Activated T-helper 1 cell treated with anti-CD3 and anti-CD28 coated beads, Interleukin-12 subunit alpha, Interleukin-12 subunit beta, Interleukin-2, Interleukin-4 antibody, amounts not matched to agents 30 ng/mL and 10 ng/mL and 1 ng/mL, durations not matched to agents 14 hours and 24 hours and 36 hours (primary cell): ENCODE measurements at places on chromosomes 7 and 10. TPM values are rescaled to one million over a fixed set of nuclear protein-coding genes. Genes with fewer than 3 reads are reported as not detected.

The ACHE gene
- total RNA-seq: 0.17 and 0.21 TPM in 2 replicates

The AQP1 gene
- total RNA-seq: 0.12 and 0.13 TPM in 2 replicates

The HNRNPH3 gene
- 176 and 184 TPM in 2 replicates for total RNA-seq

The ZNF789 gene
- total RNA-seq: 19.6 and 22.4 TPM in 2 replicates

The ADRB1 gene
- total RNA-seq: not detected in 2 replicates

The RPP38 gene
- 19.6 and 24.8 TPM in 2 replicates for total RNA-seq

The NRP1 gene
- total RNA-seq: 1.2 and 1.7 TPM in 2 replicates

The EVX1 gene
- total RNA-seq: not detected in 2 replicates

The CH25H gene
- not detected in 2 replicates for total RNA-seq

The ZSCAN21 gene
- 6.8 and 9.8 TPM in 2 replicates for total RNA-seq

The FFAR4 gene
- not detected in 2 replicates for total RNA-seq

The GTF2IRD1 gene
- total RNA-seq: 0.96 and 1.6 TPM in 2 replicates

The AKR1C8 gene
- total RNA-seq: 0.22 and 0.34 TPM in 2 replicates

The LLCFC1 gene
- total RNA-seq: not detected in 2 replicates

The HDAC9 gene
- 0.86 and 2.0 TPM in 2 replicates for total RNA-seq

The HOXA6 gene
- not detected in 2 replicates for total RNA-seq

The OR2A12 gene
- not detected in 2 replicates for total RNA-seq

The CTAGE8 gene
- 1.3 and 2.0 TPM in 2 replicates for total RNA-seq

The BLNK gene
- not detected in 2 replicates for total RNA-seq

The FAM25A gene
- not detected in 2 replicates for total RNA-seq

The GBX1 gene
- not detected in 2 replicates for total RNA-seq

The OR2A5 gene
- not detected in 2 replicates for total RNA-seq

The TWIST1 gene
- 5.6 and 8.1 TPM in 2 replicates for total RNA-seq

The FAM13C gene
- not detected in 2 replicates for total RNA-seq

The GFRA1 gene
- total RNA-seq: not detected in 2 replicates

The CHCHD3 gene
- 69.9 and 76.8 TPM in 2 replicates for total RNA-seq

The PCLO gene
- total RNA-seq: not detected in 2 replicates

The ZEB1 gene
- total RNA-seq: 70.8 and 79.8 TPM in 2 replicates

The FRAT2 gene
- 10.8 and 11.2 TPM in 2 replicates for total RNA-seq

The TRDMT1 gene
- total RNA-seq: 3.3 and 4.2 TPM in 2 replicates

The ACTR3C gene
- 8.2 and 9.8 TPM in 2 replicates for total RNA-seq

The KRIT1 gene
- total RNA-seq: 48.2 and 48.3 TPM in 2 replicates

The SAP25 gene
- total RNA-seq: 9.1 and 11.2 TPM in 2 replicates

The FKBP14 gene
- 8.4 and 10.6 TPM in 2 replicates for total RNA-seq

The OR6B1 gene
- not detected in 2 replicates for total RNA-seq

The CALML5 gene
- not detected in 2 replicates for total RNA-seq

The AKR1D1 gene
- not detected in 2 replicates for total RNA-seq

The TCF7L2 gene
- total RNA-seq: 0.32 and 0.36 TPM in 2 replicates

The PRSS1 gene
- not detected in 2 replicates for total RNA-seq

The TAS2R41 gene
- total RNA-seq: not detected in 2 replicates

The MOGAT3 gene
- not detected in 2 replicates for total RNA-seq

The CTAGE15 gene
- total RNA-seq: 0.91 and 2.9 TPM in 2 replicates

The ABCA13 gene
- not detected in 2 replicates for total RNA-seq

The PROSER2 gene
- total RNA-seq: 0.29 and 0.39 TPM in 2 replicates

The DYNC1I1 gene
- total RNA-seq: not detected in 2 replicates

The PTER gene
- total RNA-seq: 10.7 and 12.6 TPM in 2 replicates

The ANXA8L1 gene
- not detected in 2 replicates for total RNA-seq

The MYL10 gene
- total RNA-seq: not detected in 2 replicates

The SH3PXD2A gene
- 9.6 and 10.4 TPM in 2 replicates for total RNA-seq

The PCDH15 gene
- total RNA-seq: not detected in 2 replicates

The IQUB gene
- 0.44 TPM in 1 of 2 replicates, not detected in the other for total RNA-seq

The SLC26A3 gene
- not detected in 2 replicates for total RNA-seq
